ENCODE measurements at places on chromosomes 11 and 22.

GRCh38 chr11:68955607-68955958 lies 25.2 kb downstream of the MRGPRD start:
- DNase-seq, result no peak

GRCh38 chr11:119687373-119688046 lies 41.5 kb downstream of the NECTIN1 start:
- DNase-seq, result no peak

DNA sequence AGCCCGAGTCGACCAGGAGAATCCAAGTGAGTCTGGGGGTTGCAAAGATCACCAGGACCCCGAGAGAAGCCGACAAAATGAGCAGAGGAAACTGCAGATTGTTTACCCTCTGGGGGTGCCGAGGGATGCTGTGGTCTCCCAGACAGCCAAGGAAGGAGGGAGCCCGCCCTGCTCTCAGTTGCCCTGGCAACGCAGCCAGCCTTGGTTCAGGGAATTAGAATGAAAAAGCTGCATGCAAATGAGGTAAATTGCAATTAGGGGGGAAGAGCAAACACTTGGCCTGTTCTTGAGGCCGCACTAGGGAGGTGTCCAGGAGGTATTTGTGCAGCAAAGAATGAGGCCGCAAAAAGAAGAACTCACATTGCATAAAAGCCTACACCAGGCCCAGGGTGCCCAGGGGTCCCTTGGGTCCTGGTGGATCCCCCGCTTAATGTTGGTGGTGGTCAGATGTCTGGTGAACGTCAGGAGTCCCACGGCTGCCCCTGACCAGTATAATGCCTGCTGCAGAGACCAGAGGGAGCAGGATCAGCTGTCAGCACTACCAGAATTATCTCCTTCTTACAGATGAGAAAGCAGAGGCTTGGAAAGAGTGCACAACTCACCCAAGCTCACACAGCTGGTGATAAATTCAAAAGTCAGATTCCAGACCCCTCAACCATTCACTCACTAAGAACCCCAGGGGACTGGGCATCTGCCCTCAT lies 40.3 kb upstream of the ATXN10 start:
- DNase-seq, result no peak

DNA sequence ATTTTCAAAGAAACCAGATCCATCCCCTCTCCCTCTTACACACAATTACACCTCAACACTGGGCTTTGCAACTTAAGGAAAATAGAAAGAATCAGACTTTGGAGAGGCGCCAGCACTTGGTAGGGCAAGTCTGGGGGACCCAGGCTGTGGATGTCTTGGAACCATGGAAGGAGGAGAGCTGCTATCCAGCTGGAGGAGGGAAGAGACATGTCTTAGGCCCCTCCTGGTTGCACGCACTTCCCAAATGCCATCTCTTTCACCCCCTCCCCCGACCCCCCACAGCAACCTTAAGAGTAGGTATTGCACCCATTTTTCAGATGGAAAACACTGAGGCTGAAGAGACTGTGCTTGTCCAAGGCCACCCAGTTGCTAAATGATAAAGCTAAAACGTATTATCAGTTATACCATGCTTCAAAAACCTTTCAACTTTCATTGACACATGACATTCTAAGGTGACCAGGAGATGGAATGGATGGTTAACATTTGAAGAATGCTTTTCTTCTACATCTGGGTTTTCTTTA lies 3.9 kb downstream of the TIMP3 start:
- no peak for DNase-seq

- no peak for DNase-seq
Measured at GRCh38 chr11:75532200-75533048, 6.7 kb upstream of the GDPD5 start.

- DNase-seq, result no peak
Measured at GRCh38 chr11:23257088-23257487, 396.8 kb upstream of the CCDC179 start.

DNA sequence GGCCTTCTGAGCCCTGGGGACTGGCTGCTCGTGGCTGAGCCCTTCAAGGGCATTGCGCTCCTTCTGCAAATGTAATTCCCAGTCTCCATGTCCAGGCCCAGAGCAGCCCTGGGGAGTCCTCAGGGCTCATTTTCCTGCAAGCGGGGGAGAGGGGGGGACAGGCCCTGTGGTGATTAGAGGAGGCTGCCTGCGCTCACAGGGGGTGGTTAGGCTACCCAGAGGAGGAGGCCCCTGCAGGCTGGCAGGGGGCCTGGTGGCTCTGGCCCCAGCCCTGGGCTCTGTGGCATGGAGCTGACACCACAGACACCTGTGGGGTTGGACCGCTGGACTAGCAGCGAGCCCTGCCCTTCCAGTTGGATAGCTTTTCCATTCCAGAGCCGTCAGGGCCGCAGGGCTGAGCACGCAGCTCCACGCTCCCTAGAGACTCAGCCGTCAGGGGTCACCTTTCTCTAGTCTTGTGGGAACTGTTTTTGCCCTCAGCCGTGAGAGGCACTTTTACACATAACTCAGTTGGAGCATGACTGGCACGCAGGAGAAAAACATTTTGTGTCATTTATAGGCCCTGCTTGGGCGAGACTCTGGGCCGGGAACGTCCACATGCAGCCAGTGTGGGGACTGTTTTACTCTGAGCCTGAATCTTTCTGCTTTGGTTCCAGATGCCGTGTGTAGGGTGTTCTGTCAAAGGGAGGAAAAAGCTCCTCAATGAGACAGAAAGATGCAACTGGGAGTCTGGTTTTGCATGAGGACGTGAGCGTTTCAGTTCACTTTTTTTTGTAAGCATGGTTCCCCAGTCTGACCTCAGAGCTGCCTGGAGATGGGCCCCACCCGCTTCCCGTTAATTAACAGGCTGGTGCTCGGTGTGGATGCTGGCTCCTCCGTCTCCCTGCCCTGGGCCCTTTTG lies 58.1 kb downstream of the LRP5 start:
- DNase-seq, result peak; percentile 2

- DNase-seq, result no peak
Measured at GRCh38 chr22:26226538-26227297, 57.5 kb downstream of the SEZ6L start.

DNA sequence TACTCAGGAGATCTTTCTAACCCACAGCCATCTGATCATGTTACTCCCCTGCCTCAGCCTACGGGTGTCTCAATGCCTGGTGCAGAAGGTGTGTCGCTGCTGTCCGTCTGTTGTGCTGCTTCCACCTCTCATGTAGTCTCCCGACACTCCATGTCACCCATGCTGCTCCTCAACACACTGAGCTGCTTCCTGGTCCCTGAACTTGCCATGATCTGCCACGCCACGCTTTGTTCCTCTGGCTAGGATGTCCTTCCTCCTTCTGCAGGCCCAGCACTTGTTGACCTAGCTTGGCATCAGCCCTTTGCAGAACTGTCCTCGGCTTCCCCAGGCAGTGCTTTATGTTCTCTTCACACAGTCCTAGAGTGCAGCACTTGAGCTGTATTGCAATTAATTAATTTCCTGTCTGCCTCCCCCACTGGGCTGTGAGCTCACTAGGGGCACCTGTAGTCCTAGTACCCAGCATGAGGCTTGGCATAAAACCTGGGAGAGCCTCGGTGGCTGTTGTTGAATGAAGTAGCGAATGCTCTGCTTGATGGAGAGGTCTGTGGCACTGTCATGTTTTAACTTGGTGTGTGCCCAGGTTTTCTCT lies 9.5 kb downstream of the GTPBP1 start:
- no peak for DNase-seq

DNA sequence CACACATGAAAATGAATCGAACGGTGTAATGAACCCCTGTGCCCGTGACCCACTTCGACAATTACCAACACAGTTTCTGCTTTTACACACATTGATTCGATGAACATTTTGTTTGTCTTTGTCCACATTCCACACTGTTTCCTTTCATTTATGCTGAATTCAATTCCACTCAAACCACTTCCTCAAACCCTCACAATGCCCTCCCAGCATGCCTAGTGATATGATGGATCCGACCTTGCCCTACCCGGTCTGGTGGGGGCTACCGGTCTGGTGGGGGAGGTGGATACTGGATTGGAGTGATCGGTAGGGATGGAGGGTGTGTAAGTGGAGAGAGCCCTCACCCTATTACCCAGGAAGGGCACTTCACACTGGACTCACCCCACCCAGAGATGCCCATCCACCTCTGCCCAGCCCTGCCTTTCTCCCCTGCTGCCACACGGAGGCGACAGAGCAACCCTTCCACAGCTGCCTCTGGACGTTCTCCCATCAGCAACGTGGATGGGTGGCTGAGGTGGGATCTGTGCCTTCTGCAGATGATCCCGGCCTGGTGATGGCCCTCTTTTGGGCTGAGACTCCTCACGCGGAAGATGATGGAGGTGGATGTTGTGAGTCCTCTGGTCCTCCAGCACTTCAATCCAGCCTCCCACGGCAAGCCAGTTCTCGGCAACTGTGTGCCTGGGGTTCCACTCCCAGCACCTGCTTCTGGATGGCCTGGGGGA lies 33.0 kb upstream of the P2RY2 start:
- DNase-seq, result peak; percentile 14

GRCh38 chr11:62398011-62398994 lies 20.5 kb upstream of the SCGB1A1 start:
- no peak for DNase-seq

DNA sequence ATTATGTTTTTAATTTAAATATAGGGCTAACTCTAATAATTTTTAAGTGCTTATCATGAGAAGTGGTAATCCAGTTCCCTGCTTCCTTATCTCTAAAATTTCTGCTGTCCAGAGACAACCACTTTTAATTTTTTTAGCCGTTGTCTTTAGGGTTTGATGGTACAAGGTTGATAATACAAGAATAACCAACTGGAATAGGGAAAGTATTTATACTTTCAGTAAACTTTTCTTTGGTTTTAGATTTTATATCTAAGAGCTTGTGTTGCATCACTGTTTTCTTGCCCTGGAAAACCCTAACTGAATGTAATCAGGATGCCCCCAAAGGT lies 46.5 kb upstream of the ADORA2A start:
- no peak for DNase-seq

GRCh38 chr11:102234779-102235439 lies 82.4 kb upstream of the BIRC3 start:
- no peak for DNase-seq

GRCh38 chr11:65542738-65543390 lies 15.3 kb downstream of the LTBP3 start:
- DNase-seq, result no peak

GRCh38 chr11:43541993-43542392 lies 138.5 kb upstream of the HSD17B12 start:
- DNase-seq, result no peak

DNA sequence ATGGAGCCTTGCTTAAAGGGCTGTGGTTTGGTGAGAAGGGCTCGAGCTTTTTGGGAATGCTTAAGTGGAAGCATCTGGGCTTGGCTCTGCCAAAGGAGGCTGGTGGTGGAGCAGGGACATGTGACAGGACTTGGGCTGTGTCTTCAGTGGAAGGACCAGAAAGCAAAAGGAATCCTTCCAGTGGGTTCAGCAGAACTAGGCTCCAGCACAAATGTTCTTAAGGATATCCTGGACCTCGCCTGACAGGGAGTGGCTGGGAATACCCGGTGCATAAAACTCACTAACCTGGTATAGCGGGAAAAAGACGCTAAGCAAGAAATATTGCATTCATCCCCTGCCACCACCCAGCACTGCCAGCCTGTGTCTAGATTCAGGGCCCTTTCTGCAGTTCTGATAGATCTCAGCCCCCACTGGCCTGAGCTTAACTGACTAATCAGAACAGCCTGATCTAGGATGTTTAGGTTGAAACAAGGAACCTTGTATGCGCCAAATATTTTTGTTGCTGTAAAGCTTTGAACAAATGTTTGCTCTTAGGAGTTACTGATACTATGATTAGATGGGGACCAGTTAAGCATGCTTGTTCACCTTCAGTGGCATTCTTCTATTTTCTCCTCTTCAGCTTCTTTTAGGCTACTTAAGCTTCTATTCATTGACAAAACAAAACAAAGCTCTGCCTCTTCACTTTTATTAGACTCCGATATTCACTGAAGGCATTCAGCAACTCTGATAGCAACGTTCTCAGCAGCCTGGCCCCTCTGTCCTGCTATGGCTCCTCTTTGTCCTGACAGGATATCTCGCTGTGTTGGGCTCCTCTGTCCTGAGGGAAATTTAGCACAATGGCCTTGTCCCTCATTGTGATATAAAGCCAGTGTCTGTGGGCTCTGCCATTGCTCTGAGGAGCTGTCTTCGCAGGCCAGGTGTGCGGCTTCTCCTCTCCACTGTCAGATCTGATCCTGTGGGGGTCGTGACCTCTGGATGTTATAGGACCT lies 25.0 kb downstream of the PPFIBP2 start:
- DNase-seq, result no peak

DNA sequence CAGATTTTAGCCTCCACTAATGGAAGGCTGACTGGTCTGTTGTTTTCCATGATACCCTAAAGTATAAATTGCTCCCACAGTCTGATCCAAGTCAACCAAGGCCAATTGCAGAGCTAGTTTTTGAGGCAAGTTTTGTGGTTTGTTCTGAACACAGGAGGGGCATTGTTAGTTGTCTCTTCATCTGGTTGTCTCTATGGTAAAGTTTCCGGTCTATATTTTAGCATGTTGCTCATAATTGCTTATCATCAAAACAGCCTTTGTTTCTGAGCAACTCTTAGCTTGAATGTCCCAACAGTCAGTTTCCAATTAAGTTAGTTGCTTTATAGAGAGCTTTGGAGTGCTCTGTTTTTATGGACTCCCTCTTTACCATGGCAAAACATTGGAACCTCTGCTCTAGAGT lies 217.6 kb upstream of the CARD18 start:
- DNase-seq, result no peak

- no peak for DNase-seq
Measured at GRCh38 chr11:14539982-14540421, 19.8 kb upstream of the PSMA1 start.

DNA sequence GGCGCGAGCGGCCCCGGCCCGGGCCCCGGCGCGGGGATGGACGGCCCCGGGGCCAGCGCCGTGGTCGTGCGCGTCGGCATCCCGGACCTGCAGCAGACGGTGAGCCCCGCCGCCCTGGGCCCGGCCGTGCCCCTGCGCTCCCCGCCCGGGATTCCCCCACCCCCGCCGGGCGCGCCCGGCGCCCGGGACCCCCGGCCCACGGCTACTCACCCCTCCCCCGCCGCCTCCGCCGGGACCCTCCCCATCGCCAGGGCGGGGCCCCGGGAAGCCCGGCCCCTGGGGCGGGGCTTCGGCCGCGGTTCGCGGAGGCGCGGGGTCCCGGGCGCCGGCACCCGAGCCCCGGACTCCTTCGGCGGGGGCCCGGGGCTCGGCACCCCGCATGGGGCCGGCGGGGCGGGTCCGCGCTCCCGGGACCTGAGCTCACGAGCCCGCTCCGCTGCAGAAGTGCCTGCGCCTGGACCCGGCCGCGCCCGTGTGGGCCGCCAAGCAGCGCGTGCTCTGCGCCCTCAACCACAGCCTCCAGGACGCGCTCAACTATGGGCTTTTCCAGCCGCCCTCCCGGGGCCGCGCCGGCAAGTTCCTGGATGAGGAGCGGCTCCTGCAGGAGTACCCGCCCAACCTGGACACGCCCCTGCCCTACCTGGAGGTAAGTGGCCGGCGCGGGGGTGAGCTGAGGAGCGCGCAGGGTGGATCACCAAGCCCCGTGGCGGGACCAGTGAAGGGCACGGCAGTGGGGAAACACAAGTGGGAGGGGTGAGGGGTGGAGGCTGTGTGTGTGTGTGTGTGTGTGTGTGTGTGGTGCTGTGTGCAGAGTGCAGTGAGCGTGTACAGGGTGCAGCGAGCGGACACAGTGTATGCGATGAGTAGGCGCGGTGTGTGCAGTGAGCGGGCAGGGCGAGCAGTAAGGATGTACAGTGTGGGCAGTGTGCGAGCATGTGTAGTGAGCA lies 2.3 kb downstream of the SHANK3 start:
- DNase-seq, result no peak

Measured in SIG-M5 (cell line).